Stimulated activated CD8-positive, alpha-beta memory T cell treated with anti-CD3 and anti-CD28 coated beads, Interleukin-4, amount 100 ng/mL, for 1 hour (primary cell): ENCODE measurements at places on chromosomes 12 and 14.

DNA sequence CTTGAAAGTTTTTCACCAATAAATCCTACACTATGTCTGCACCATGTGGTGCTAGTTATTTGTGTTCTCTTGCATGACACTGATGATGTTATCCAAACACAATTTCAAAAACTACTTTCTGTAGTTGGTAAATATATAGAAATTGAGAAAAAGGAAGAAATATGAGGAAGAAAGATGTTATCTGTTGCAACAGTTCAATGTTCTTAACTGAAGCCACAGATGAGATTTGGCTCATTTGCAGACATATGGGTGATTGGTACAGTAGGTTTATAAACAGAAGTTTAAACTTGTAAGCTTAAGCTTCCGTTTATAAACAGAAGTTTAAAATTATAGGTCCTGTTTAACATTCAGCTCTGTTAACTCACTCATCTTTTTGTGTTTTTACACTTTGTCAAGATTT is at the start of gene CLEC12A:
CLEC12A (plus strand) TSS at position 229 of the 400 bp plus-strand sequence. CDS start 188 bp downstream, outside the sequence.
- DNase-seq: no peak

DNA sequence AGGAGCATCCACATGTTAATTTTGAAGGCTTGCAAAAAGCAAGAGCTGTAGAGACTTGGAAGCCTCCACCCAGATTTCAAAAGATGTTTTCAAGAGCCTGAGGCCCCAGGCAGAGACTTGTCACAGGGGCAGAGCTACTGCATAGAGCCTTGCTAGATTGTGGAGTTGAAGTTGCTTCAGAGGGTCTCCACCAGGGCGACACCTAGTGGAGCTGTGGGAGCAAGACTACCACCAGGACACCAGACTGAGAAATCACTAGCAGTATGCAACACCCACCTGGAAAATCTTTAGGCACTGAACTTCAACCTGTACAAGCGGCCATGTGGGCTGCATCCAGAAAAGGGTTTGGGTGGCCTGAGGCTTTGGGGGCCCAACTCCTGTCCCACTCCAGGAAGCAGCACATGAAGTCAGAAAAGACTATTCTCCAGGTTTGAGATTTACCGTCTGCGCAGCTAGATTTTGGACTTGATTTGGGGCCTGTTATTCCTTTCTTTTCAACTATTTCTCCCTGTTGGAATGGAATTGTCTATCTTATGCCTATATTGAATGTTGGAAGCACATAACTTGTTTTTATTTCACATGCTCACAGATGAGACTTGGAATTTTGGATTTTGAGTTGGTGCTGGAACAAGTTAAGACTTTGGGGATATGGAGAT is 508.6 kb downstream of the FLRT2 start:
- DNase-seq: no peak

DNA sequence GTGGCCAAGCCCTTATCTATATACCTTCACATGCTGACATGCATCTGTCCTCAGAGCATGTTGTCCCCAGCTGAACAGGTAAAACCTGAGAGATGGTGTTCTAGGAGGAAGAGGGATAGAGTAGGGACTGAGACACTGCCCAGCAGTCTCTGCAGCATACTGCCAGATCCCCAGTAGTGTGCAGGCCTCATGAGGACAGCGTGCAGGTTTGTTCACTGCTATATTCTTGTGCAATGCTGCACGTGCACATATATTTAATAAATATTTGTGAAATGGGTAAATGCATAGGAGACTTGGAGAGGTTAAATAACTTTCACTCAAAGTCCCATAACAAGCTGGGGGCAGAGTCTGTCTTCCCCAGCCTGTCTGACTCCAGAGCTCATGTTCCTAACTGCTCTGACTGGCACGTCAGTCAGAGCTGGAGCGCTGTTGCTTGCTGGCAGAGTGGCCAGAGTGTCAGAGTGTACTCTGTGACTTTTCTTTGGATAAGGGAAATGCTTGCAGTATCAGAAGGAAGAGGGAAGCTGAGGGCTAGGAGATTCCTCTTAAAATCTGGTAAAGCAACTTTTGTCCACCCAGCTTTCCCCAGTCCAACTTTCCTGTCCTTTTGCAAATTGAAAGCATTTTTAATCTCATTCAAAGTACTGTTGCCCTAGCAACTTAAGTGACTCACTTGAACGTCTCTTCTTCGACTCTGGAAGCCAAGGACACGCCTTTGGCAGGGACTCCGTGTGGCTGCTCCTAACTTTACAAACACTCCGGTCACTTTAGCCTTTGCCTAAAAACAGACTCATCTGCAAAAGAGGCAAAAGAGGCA is 14.9 kb upstream of the POLR3B start:
- DNase-seq: no peak

DNA sequence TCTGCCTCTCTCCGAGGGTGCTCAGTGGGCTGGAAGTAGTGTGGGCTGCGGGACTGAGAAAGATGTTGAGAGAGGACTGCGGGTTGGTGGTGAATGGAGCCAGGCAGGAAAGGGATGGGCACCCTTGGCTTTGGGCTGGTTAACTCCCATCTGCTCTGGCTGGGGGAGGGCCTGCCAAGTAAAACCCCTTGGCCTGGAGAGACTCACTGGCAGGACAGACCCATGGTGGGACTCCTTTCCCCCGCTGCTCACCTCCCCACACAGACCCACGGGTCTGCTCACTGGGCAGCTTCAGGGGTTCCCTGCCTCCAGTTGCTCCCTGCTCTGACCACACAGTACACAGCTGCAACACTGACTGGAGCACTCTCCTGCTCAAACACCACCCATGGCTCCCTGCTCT is 54.1 kb downstream of the KRT80 start:
- no peak for DNase-seq

DNA sequence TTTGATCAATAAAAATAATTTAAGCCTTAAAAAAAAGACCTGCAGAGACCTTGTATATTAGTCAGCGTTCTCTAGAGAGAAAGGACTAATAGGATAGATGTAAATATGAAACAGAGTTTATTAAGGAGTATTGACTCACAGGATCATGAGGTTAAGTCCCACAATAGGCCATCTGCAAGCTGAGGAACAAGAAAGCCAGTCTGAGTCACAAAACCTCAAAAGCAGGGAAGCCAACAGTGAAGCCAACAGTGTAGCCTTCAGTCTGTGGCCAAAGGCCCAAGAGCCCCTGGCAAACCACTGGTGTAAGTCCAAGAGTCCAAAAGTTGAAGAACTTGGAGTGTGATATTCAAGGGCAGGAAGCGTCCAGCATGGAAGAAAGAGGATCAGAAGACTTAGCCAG is 66.3 kb downstream of the TBX5 start:
- DNase-seq: no peak

GRCh38 chr12:7073946-7074345 is 13.4 kb downstream of the C1S start:
- no peak for DNase-seq

- DNase-seq: no peak
These were observed 75.8 kb upstream of the RIN3 start for GRCh38 chr14:92437729-92438285.

DNA sequence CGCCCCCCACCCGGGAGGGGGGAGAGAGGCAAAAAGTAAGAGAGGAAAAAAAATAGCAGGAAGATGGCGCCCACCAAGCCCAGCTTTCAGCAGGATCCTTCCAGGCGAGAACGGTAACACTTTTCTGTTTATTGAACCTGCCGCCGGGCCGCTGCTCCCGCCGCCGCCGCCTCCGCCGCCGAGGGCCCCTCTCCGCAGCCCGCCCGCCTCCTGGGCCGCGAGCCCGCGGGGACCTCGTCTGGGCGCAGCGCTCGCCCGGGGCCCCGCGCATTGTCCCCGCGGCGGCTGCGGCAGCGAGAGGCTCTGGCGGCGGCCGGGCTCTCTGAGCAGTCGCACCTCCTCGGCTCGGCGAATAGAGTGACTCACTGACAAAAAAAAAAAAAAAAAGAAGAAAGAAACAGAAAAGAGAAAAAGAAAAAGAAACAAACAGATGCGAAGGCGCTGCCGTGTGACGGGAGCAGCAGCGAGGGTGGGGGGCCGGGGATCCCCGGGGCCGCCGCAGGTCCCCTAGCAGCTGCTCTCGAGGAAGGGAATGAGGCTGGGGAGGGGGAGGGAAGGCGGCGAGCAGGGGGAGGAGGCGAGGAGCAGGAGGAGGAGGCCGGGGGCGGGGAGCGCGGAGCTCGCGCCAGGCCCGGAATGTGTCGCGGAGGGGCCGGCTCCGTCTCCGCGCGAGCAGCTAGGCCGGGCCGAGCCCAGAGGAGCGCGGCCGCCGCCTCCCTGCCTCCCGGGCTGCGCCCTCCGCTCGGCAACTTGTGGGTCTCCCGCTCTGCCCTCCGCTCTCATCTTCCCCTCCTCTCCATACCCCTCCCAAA is 781 bp downstream of the NPAS3 start:
- no peak for DNase-seq
